Omental fat pad (tissue), 4 donors: ENCODE measurements at places on chromosomes 7 and 10.

GRCh38 chr10:4141471-4141870 lies 356.5 kb upstream of the KLF6 start:
- DNase-seq = no peak

GRCh38 chr7:66380272-66380888 lies 175.2 kb downstream of the TPST1 start:
- DNase-seq = no peak

DNA sequence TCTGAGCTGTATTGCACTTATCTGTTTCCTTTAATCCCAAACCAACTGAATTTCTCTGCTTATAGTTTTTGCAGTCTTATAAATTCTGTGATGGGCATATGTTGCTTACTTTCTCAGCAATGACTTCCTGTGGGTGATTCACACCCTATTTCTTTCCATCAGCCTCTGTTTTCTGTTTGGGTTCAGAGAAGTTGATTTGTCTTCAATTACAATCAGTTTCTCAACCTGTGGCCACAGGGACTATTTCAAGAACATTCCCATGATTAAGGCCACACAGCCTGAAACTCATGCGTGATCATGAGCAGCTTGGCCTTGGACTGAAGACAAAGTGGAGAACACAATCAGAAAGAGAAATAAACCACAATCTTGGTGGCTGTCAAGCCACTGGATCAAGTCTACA lies 1174.6 kb upstream of the C7orf33 start:
- DNase-seq = no peak

DNA sequence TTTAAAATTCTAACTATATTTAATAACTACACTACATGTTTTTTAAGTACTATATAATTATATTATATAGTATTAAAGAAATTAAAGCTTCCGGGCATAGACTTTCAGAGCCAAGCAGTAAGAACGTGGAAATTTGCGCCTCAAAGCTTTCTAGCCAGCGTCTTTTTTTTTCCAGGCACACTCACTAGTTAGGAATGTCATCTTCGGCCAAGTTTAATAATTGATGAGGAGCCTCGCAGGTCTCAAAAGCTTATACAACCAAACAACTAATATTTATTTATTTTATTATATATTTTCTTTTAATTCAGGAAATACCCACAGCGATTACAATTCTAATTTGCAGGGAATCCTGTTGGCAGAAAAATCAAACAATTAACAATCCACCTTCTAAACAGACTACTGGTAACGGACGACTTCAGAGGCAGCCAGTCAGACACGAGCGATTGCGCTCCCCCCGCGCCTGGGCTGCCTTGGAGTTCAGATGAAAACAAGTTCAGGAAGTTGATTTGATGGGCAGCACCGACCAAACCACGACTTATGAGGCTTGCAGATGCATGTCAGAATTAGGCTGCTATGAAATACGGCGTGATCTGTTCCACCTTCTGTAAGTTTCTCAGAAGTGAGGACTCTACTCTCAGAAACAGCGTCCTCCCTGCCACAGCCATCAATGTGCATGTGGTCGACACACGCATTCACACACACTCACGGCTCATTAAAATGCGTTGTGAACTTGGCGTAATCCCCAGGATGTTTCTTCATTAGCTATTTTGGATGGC lies 431.8 kb upstream of the MGMT start:
- no peak for DNase-seq

GRCh38 chr10:25768167-25768566 lies 165.9 kb upstream of the MYO3A start:
- no peak for DNase-seq
